Tibial nerve (tissue), 4 donors: ENCODE measurements at places on chromosomes 12 and 14. TPM values are rescaled to one million over a fixed set of nuclear protein-coding genes. Genes with fewer than 3 reads are reported as not detected.
A peak's percentile ranks its signal among the peaks of the same experiment; 100 is the strongest.

GRCh38 chr14:98182393-98183055 lies 1089.5 kb downstream of the BCL11B start:
- no peaks in the 10 kb centered on the region for H3K27me3 ChIP-seq
- H3K4me3 ChIP-seq, result no peak overlapping the region
- no peak for DNase-seq
- H3K4me1 ChIP-seq, result no peaks in the 10 kb centered on the region

GRCh38 chr12:21934173-21934572 lies 7.1 kb downstream of the ABCC9 start:
- no peak for DNase-seq
- no peaks in the 10 kb centered on the region for H3K4me1 ChIP-seq
- H3K27me3 ChIP-seq, result no peaks in the 10 kb centered on the region
- H3K4me3 ChIP-seq, result no peak overlapping the region
- H3K36me3 ChIP-seq, result no peaks in the 10 kb centered on the region

DNA sequence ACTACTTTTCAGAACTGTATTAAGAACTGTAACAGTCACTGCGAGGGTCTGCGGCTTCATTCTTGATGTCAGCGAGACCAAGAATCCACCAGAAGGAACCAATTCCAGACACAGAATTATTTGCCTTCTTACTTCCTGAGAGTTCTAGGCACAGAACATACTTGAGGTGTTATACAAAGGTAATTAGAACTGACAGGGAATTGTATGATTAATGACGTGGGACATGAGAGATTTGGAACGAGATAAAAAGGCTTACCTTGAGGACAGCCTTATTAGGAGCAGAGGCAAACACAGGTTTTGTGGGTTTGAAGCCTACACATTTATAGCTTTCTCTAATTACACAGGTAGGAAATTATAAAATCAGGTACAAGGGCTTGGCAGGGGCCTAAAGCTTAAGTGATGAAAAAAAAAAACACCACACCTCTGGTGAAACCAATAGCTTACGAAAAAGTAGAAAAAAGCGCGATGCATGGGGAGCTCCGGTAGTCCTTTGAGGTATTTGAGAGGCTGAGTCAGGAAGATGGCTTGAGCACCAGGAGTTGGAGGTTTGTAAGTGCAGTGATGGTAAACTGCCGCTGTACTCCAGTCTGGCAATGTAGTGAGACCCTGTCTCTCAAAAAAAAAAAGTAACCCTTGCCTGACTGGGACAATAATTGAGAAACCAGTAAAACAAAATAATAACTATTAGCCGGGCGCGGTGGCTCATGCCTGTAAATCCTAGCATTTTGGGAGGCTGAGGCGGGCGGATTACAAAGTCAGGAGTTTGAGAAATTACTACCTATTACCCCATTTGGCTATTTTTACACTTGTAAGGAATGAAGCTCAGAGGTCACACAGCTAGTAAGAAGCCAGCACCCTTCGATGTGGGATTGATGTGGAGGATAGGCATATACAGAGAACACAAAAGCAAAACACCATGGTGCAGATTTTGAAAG lies 795 bp upstream of the ACOT2 start:
- H3K4me3 ChIP-seq, result peak overlapping the region; percentile 45
- no peak for DNase-seq
- no peaks in the 10 kb centered on the region for H3K27me3 ChIP-seq

DNA sequence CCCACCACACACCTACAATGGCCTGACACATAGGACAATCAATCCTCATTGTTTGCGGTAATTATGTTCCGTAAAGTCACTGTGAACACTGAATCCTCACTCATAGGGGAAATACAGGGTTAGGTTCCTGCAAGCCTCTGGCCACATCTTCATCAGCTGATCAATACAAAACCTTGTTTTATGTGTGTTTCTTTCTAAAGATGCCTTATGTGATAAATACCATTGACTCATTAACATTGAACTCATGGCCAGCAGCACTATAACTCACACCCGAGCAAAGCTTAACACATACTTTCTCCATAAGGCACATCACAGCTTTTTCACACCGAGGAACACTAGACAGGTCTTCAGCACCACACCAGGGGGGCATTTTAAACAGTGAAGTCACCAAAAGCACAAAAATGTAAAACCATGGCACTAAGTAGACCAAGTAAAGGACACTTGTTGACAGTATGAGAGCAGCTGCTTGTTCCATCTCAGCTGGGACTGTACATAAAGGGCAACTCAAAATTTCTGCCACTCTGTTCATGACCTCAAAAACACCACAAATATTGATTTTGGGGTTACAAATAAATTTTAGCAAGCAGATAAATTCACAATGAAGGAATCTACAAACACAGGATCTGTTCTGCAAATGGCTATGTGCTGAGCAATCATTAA lies 60.5 kb downstream of the ESR2 start:
- H3K27me3 ChIP-seq, result no peaks in the 10 kb centered on the region
- no peaks in the 10 kb centered on the region for H3K4me1 ChIP-seq
- no peak overlapping the region for H3K27ac ChIP-seq
- DNase-seq, result no peak

- no peak overlapping the region for H3K27ac ChIP-seq
- no peaks in the 10 kb centered on the region for H3K36me3 ChIP-seq
- no peak overlapping the region for H3K4me3 ChIP-seq
- H3K4me1 ChIP-seq, result no peaks in the 10 kb centered on the region
- no peaks in the 10 kb centered on the region for H3K27me3 ChIP-seq
These were observed 480.3 kb downstream of the BCL11B start for GRCh38 chr14:98791661-98792060.

DNA sequence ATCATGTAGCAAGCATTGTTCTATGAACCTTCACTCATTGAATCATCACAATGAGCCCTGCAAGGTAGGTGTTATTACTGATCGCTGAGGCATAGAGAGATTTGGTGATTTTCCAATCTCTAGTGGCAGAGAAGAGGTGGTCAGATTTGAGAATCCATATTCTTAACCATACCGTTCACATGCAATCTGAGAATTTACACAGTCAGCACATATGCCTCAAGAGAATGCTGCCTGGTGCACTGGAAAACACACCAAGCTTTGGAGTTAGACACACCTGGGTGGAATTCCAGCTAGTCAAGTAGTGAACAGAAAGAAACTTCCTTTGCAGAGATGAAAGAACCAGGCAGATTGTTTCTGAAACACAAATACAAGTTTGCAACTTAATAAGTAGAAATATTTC lies 94.1 kb downstream of the LGR5 start:
- H3K27me3 ChIP-seq, result no peaks in the 10 kb centered on the region
- DNase-seq, result no peak
- no peak overlapping the region for H3K27ac ChIP-seq
- no peaks in the 10 kb centered on the region for H3K4me1 ChIP-seq
- H3K36me3 ChIP-seq, result no peaks in the 10 kb centered on the region
- H3K4me3 ChIP-seq, result no peak overlapping the region

- no peaks in the 10 kb centered on the region for H3K27me3 ChIP-seq
- H3K27ac ChIP-seq, result no peak overlapping the region
- DNase-seq, result no peak
These were observed 259.0 kb upstream of the G2E3 start for GRCh38 chr14:30299915-30300314.

The FOXM1 gene
- 0.21 TPM for total RNA-seq

The ING4 gene
- total RNA-seq, result 32.6 TPM
